ENCODE measurements at places on chromosomes 6 and 20. TPM values are rescaled to one million over a fixed set of nuclear protein-coding genes. Genes with fewer than 3 reads are reported as not detected.

Gene MCCD1
- total RNA-seq, result not detected

Gene TAGAP
- 8.4 TPM for total RNA-seq

Gene ARHGAP18
- 34.5 TPM for total RNA-seq

- no peak for DNase-seq
Measured at GRCh38 chr6:106613590-106613989, 15.7 kb downstream of the RTN4IP1 start.

Gene PCED1A
- 18.3 TPM for total RNA-seq

Gene RFX6
- not detected for total RNA-seq

Gene PRRC2A
- 36.1 TPM for total RNA-seq

GRCh38 chr6:100176311-100176950, 182.4 kb upstream of the MCHR2 start:
- DNase-seq, result no peak

DNA sequence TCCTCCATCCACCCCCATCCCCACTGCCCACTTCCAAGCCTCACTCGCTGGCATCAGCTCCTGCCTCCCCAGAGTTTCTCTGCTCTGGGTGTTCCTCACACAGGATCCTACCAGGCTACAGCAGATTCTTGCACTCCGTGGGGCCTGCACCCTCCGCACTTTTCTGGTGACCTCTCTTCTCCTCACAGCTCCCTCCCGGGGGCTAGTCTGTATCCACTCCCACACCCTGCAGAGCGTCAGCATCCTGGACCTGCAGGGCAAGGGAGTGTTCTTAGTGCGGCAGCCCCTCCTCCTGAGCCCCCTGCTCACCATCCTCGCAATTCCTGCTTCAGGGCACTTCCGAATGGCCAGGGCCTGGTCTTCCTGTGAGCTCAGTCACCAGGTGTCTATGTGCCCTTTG, 224.2 kb downstream of the DLL1 start:
- no peak for DNase-seq

DNA sequence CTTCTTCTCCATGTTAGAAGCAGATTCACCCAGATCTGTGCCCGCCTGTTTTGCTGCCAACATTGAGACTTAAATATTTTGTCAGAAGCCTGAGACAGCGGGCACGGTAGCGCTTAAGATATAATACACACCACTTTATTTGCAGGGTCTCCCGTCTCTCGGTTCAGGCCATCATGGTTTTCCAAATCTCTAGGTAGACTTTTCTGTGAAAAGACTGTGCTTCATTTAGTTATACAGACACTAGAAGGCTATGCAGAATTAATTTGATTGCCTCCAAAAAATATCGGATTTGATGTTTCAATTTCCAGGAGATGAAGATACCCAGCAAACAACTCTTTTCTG, 598 bp downstream of the TBP start:
- DNase-seq, result no peak

Gene BPI
- total RNA-seq, result 0.11 TPM

All from SJSA1 (cell line).